ENCODE measurements at places on chromosomes 5 and 9.

DNA sequence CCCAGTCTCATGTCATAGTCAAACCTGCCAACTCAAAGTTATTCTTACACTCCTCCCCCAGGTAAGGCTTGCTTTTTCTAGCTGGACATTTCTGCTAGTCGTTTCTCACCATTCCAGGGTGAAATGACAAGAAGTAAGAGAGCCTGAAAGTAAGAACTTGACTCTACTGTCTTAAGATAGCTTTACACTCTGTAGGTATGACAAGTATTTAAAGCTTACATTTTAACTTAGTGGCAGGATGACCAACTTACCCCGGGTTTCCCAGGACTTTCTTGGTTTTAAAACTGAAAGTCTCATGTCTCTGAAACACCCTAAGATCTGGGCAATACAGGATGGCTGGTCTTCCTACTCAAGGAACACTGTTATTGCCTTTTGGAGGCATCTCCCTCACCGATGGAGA, 67.5 kb upstream of the PIK3R1 start:
- no peak for DNase-seq

- DNase-seq, result no peak
These were observed 122.1 kb downstream of the SIL1 start for GRCh38 chr5:139076111-139076510.

DNA sequence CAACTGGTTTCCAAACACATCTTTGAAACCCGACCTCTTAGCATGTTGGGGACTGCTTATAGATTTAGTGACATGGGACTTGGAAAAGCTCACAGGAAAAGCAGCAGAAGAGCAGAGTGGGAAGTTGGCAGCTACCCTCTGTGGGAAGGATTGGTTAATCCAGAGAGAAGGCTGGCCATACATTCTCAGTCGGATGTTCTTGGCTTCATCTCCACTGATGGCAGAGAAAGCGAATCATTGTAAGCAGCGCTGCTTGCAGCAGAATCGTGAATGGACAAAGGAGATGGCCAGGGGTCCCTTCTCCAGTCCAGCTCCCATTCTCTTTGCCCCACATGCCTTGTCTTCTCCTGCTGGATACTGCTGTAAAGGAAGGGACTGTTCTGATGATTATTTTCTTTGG, 62.7 kb downstream of the MEGF10 start:
- no peak for DNase-seq

DNA sequence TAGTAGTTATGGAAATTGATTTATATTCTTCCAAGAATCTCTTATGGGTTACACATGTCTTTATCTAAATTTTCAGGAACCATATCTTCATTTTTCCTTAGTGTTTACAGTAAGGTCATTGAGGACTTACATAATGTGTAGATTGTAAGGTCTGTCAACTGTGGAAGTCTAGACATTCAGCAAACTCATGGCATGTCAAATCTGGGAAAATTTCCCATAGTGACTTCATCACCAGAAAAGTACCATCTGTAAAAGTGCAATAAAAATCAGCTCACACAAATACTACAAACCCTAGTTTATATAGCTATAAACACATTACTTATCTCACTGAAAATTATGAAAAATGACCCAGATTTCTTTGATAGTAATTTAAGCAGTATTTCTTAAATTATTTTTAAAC, 419.4 kb downstream of the MTRR start:
- DNase-seq, result no peak

- DNase-seq, result no peak
These were observed 110.7 kb downstream of the RXRA start for GRCh38 chr9:134436911-134437310.

DNA sequence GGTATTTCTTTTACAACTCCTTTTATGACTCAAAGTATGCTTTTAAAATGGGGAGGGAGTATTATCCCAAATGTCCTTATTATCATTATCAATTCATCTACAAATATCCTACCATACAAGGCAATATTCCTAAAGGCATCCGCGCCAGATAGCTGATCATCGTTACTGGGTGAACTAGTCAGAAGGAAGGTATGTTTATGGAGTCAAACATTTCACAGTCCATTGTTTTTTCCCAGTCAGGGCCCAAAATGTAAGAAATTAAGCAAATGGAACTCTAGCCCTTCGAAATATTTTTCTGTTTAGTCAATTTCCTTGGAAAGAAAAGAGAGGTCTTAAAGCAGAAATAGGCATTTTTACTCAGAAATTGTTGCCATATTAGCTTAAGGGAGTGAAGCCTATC, 188.5 kb upstream of the CCNG1 start:
- DNase-seq, result no peak

- DNase-seq, result no peak
These were observed 38.8 kb upstream of the SHB start for GRCh38 chr9:38107811-38108304.

DNA sequence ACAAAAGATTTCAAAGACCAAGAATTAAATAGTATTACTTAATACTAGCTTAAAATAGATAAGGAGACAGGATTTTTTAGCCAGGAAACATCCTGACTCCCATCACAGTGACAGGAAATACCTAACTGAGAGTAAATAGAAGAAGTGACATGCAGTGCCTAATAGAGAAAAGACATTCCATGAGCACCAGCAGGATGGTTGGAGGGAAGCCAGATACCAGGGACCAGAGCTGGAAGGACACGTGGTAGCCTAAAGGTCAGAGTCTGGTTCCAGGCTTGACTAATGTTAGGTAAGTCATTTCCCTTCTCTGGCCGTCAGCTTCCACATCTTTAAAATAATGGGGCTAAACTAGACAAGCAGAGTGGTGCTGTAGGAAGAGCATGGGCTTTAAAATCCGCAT, 41.6 kb downstream of the CDK5RAP2 start:
- no peak for DNase-seq

DNA sequence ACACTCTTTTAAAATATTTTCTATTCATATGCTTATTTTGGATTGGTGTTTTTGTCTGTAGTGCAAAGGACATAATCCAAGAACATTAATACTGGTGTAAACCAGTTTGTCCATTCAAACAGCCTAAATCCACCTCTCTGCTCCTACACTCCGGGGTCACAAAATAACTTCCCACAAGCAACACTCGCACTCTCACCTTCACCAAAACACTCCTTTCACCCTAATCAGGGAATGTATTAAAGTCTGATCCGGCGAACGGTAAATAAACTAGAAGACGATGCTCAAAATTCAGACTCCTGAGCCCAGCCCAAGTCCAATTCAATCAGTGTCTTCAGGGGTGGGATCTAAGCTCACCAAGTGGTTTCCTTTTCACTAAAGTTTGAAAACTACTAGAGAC, 649 bp downstream of the AP3B1 start:
- no peak for DNase-seq

DNA sequence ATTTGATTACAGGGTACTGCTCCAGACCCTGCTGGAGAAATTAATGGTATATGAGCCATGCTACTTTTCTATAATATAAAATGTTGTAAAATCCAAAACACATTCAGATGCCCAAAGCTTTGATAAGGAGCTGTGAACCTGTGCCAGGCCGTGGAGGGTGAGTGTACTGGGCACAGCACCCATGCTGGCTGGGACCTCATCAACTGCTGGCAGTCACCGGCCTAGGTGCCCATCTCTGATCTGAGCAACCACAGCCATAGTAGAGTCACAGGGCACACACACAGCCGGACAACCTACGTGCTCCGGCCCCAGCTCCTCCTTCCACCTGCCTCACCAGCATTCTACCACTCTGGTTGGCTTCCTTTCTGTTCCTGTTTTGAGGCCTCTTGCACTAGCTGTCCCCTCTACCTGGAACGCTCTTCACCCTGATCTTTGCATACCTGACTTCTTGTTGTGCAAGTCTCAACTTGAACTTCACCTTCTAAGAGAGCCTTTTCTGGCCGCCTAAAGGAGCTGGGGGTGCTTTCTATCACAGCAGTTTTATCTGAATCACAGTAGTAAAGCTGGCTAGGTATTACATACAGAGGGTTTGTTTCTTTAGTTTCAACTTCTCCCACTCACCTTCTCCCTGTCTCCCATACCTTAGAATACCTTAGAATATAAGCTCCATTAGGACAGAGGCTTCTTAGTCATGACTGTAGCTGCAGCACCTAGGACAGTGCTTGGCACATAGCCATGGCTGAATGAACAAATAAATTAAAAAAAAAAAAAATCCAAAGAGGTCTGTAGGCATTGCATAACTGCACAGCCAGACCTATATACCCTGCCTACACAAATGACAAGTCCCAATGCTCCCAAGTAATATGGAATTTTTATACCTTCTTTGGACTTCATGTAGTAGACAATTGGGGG, 51.7 kb downstream of the MED27 start:
- no peak for DNase-seq

GRCh38 chr5:1383344-1383743, 38.4 kb upstream of the CLPTM1L start:
- DNase-seq, result no peak

DNA sequence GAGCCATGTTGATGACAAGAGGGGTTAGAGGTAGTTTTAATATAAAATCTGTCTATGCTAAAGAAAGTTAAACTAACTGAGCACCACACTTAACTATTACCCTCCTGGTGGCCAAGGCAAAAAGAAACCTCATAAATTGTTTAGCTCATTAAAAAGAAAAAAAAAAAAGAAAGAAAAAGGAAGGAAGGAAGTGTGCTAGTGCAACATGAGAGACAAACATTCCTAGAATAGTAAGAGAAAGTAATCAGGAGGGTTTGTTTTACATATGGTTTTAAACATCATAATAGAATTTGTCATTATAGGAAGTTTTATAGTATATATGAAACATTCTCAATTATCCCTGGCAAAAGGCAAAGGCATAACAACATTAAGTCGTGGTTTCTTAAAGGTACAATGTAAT, 152.3 kb downstream of the SNX18 start:
- DNase-seq, result no peak

DNA sequence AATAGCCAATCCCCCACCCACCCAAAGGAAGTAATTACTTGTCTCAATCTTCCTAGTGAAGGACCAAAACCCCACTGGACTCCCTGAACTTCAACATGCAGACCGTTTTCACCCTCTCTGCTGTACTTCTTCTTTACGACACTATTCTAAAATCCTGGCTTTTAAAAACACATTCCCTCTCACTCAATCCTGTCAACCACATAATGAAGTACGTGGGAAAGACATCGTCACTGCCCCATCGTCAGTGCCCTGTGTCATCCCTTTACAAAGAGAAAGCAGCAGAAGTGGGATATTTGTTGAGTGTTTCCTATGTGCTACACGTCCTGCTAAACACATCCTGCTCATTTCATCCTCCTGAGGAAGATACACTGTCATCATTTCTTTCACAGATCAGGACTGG, 54.2 kb downstream of the MAPKAP1 start:
- DNase-seq, result no peak

- DNase-seq, result no peak
These were observed 467.9 kb upstream of the DAB2 start for GRCh38 chr5:39892708-39893107.

DNA sequence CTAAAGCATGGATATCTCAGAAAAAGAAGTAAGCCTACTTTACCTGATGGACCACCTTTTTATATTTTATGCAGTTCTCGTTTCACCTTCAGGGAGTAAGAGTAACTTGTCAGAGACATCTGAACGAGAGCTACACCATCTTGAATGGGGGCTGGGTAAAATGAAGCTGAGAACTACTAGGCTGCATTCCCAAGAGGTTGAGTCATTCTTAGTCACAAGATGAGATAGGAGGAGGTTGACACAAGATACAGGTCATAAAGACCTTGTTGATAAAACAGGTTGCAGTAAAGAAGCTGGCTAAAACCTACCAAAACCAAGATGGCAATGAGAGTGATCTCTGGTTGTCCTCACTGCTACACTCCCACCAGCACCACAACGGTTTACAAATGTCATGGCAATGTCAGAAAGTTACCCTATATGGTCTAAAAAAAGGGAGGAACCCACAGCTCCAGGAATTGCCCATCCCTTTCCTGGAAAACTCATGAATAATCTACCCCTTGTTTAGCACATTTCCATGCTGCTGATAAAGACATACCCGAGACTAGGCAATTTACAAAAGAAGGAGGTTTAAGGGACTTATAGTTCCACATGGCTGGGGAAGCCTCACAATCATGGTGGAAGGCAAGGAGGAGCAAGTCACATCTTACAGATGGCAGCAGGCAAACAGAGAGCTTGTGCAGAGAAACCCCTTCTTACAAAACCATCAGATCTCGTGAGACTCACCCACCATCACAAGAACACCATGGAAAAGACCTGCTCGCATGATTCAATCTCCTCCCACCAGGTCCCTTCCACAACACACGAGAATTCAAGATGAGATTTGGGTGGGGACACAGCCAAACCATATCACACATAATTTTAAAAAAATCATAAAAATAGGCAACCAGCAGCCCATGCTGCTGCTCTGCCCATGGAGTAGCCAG, 62.5 kb downstream of the GIN1 start:
- DNase-seq, result no peak

DNA sequence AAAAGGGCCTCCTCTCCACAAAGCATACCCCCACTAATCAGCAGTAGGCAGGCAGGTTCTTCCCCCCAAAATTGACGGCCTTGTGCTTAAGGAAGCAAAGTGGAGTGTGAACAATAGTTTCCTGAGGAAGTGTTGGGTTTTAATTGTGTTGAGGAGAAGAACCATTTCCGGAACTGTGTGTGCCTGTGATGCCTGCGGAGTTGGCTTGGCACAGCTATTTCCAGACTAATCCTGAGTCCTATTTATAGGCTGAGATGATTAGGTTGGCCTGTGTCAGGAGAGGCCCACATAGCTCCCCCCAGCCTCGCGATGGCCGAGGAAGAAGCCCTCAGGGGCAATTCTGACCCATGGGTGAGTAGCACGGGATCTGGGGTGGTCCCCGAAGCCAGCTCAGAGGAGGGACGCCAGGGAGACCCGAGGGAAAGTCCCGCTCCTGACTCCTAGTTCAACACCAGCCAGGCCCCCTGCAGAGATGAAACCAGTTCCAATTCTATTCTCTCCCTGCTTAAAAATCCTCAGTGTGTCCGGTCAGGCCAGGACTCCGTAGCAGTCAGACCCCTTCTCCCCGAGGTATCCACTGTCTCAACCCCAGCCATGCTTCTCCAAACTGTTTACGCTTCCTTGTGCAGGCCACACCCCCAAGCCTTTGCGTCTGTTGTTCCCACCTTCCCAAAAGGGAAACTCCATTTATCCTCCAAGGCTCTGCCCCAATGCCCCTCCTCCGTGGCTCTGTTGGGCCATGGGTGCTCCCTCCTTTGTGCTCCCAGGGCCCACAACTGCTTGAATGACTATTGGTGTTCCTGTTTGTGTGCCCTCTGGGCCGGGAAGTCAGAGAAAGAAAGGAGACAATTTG, 18.1 kb downstream of the GSN start:
- no peak for DNase-seq

Data from NCI-H2227 treated with DMSO at 0.1 percent for 48 hours (cell line).